Prostate gland (tissue), 2 donors: ENCODE measurements at places on chromosomes 5 and 9.
A peak's percentile ranks its signal among the peaks of the same experiment; 100 is the strongest.

DNA sequence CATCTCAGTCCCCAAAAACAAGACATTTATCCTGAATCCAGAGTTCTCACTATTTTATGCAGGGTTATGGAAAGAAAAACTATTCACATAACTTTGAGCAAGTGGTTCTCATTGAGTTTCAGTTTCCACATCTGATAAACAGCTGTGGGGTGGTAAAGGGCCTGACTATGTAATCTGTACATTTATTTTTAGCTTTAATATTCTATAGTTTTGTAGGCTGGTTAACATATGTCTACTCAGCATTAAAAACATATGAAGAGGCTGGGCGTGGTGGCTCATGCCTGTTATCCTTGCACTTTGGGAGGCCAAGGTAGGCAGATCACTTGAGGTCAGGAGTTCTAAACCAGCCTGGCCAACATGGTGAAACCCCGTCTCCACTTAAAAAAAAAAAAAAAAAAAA lies 301.5 kb upstream of the CCNG1 start:
- no peak for DNase-seq
- H3K36me3 ChIP-seq = no peaks in the 10 kb centered on the region
- H3K4me1 ChIP-seq = no peaks in the 10 kb centered on the region
- H3K27me3 ChIP-seq = no peaks in the 10 kb centered on the region
- no peak overlapping the region for H3K27ac ChIP-seq

DNA sequence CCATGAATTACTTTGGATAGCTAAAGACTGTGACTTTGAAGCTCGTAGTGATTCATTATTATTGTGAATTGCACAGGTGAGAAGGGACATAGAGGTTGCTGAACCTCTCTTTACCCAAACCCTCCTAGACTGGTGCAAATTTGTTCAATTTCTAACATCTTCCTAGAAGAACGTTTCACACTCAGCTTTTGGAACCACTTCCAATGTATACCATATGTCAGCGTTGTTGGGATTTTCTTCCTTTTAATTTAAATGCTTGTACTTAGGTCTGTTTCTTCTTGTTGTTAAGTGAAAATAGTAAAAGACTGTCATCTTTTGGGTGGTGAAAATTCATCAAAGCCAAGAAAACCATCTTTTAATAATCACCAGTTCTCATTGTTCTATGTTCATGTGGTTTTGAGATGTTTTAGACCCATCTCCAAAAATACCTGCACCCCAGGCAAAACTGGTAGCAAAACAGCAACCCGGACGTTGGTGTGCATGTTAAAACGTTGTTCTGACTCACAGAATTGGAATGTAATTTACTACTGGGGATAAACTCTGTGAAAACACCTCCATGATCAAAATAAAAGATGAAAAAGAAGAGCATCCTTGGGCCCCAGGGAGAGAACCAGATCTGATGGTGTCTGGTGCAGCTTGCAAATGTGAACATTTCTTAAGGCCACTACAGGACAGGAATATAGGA lies 238.3 kb downstream of the NPR3 start:
- no peak overlapping the region for H3K27ac ChIP-seq
- DNase-seq = no peak
- no peak overlapping the region for H3K4me3 ChIP-seq
- no peaks in the 10 kb centered on the region for H3K36me3 ChIP-seq
- no peaks in the 10 kb centered on the region for H3K4me1 ChIP-seq
- no peaks in the 10 kb centered on the region for H3K27me3 ChIP-seq

- H3K36me3 ChIP-seq = no peaks in the 10 kb centered on the region
- no peak for DNase-seq
- H3K27me3 ChIP-seq = no peaks in the 10 kb centered on the region
- H3K4me3 ChIP-seq = no peak overlapping the region
- no peak overlapping the region for H3K27ac ChIP-seq
Observed at GRCh38 chr5:173434270-173434669, 106.1 kb upstream of the STC2 start.

- no peak overlapping the region for H3K4me3 ChIP-seq
- no peaks in the 10 kb centered on the region for H3K27me3 ChIP-seq
- H3K27ac ChIP-seq = no peak overlapping the region
- H3K4me1 ChIP-seq = no peaks in the 10 kb centered on the region
- DNase-seq = peak; percentile 21
- H3K36me3 ChIP-seq = no peaks in the 10 kb centered on the region
Observed at GRCh38 chr9:71719562-71719961, 48.8 kb downstream of the CEMIP2 start.

DNA sequence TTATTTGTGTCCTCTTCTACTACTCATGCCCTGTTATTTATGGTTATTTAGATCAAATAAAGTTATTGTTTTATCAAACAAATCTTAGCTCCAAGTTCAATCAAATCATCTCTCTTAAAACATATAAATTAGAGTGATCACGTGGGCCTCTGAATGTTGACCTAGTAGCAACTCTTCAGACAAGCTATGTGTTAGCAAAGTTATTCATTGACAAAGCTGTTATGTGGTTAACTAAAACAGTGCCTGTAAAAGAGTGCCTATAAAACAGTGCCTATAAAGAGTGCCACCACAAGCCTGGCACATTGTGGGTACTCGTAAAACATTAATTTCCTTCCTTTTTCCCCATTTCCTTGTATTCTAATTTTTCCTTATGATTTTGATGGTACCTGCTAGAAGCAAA lies 421.9 kb downstream of the HCN1 start:
- no peak overlapping the region for H3K4me3 ChIP-seq
- H3K27me3 ChIP-seq = no peaks in the 10 kb centered on the region
- H3K4me1 ChIP-seq = no peaks in the 10 kb centered on the region

- H3K27ac ChIP-seq = no peak overlapping the region
- H3K27me3 ChIP-seq = no peaks in the 10 kb centered on the region
- no peaks in the 10 kb centered on the region for H3K36me3 ChIP-seq
- H3K4me3 ChIP-seq = no peak overlapping the region
- DNase-seq = no peak
Observed at GRCh38 chr5:136781464-136781863, 416.1 kb upstream of the TRPC7 start.

- no peaks in the 10 kb centered on the region for H3K4me1 ChIP-seq
- H3K4me3 ChIP-seq = no peak overlapping the region
- no peak for DNase-seq
- H3K36me3 ChIP-seq = no peaks in the 10 kb centered on the region
Observed at GRCh38 chr5:13378091-13378490, 566.4 kb downstream of the DNAH5 start.

- no peaks in the 10 kb centered on the region for H3K4me1 ChIP-seq
- DNase-seq = no peak
- H3K27me3 ChIP-seq = no peaks in the 10 kb centered on the region
- no peak overlapping the region for H3K27ac ChIP-seq
Observed at GRCh38 chr9:26786564-26786963, 106.0 kb downstream of the CAAP1 start.

- no peaks in the 10 kb centered on the region for H3K36me3 ChIP-seq
- H3K27me3 ChIP-seq = no peaks in the 10 kb centered on the region
Observed at GRCh38 chr9:61669352-61669751, 479.5 kb downstream of the SPATA31A7 start.

DNA sequence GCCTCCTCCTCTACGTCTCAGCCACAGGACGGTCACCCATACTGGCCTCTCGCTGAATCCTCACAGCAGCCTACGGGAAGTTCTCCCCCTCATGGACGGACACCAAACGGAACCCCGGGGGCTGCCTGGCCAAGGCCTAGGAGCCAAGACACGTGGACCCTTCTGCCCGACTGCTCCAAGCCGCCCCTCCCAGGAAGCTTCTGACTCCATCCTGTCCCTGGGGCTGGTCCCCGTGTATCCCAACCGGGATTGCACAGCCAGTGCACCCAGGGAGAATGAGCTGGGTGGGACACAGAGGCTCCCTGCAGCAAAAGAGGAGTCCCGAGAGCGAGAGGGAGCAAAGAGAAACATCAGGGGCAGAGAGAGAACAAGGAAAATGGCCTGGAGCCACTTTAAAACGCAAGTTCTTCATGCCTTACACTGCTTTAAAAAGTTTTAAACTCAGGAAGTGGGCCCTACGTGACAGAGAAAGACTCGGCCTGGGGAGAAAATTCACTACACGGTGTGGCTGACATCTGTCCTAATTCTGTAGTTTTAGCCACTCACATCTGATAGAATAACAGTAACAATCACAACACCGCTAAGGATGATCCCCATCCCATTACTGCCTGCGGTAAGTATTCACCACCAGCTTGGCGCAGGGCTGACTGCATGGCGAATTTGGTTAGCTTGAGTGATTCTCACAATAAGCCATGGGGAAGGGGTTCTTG lies 3.0 kb downstream of the FAM78A start:
- H3K36me3 ChIP-seq = no peaks in the 10 kb centered on the region
- no peak for DNase-seq
- no peak overlapping the region for H3K27ac ChIP-seq
- H3K27me3 ChIP-seq = no peaks in the 10 kb centered on the region
- no peaks in the 10 kb centered on the region for H3K4me1 ChIP-seq
